Putamen (tissue), 1 donor: ENCODE measurements at places on chromosomes 4 and X.

GRCh38 chr4:129040471-129040870 lies 52.9 kb downstream of the SCLT1 start:
- no peak for DNase-seq

DNA sequence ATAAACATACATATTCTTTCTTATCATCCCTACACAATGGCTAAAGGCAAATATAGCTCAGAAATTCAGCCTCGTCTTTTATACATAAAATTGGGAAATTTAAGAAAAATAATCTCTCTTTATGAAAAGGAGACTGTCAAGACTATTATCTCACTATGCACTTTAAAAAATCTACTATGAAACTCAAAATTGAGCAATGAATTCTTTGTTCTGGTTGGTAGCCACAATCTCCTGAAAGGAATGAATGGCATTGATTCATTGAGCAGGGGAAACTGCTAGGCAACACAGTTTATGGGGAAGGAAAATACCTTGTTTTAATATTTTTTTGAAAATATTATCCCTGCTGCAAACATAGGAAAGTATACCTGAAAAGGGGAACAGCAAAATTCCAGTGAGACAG lies 397.1 kb downstream of the RAB28 start:
- DNase-seq, result no peak

DNA sequence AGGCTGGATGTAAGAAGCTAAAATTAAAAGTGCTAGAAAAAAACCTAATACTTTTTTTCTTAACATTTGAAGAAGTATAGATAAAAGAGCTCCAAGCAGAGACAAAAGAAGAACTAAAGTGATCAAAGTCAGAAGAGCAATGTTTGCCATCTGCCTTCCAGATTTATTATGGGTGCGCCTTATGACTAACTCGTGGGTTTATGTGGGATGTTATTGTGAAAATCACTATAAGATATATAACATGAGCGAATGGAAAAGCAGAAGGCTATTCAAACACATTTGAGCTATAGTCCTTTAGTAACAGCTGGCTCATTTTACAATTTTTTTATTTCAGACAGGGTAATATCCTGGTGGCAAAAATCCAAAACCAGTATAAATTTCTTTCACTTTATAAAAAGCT lies 1040.7 kb downstream of the RAPGEF2 start:
- DNase-seq, result peak; percentile 16

DNA sequence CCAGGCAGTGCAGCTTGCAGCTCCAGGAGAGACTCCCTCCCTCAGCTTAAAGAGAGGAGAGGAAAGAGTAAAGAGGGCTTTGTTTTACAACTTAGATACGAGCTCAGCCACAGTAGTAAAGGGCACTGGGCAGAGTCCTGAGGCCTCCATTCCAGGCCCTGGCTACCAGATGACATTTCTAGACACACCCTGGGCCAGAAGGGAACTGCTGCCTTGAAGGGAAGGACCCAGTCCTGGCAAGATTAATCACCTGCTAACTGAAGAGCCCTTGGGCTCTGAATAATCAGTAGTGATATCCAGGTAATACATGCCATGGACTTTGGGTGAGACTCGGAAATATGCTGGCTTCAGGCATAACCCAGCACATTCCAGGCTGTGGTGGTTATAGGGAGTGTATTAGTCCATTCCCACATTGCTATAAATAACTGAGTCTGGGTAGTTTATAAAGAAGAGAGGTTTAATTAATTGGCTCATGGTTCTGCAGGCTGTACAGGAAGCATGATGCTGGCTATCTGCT lies 15.3 kb upstream of the SLC16A2 start:
- DNase-seq, result no peak

GRCh38 chrX:134963041-134963440 lies 27.8 kb upstream of the SMIM10 start:
- no peak for DNase-seq

DNA sequence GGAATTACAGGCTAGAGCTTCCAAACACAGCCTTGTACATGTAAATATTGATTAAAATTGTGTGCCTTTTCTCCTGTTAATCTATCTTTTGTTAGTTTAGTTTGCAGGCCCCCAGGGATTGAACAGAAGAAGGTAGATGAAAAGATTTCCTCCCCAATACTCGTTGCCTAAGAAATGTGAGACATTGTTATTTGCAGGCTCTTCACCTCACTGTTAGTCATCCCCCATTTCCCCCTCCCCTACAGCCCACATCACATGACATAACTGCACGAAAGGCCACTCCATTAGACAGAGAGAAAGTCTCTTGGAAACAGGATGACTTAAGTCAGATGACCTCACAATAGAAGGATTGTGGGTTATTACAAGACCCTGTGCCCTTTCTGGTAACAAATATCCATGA lies 13.3 kb upstream of the MID1 start:
- DNase-seq, result peak; percentile 52

- no peak for DNase-seq
Observed at GRCh38 chr4:83082777-83083176, 31.8 kb downstream of the PLAC8 start.

- DNase-seq, result no peak
Observed at GRCh38 chr4:42708625-42709024, 51.7 kb upstream of the ATP8A1 start.
